ENCODE measurements at places on chromosomes 3 and 15.

GRCh38 chr3:45546716-45547701 is 47.5 kb upstream of the LIMD1 start:
- DNase-seq, result no peak

DNA sequence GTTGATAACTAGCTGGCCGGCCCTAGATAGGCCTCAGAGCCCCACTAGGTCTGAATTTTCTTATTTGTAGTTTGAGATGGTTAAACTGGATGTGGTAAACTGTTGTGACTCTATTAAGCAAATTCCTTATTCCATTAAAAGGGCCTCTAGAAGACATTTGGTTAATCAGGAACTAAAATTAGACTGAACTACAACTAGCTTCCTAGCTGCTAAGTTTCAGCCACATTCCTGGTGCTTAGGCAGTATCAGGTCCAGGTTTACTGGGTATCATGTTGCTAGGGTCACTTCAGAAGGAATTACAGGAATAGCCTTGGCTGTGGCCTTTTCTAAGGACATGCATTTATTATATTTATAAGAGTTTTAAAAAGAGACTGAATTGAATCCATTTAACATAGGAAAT is 136.3 kb downstream of the PLD1 start:
- DNase-seq, result peak; percentile 13

DNA sequence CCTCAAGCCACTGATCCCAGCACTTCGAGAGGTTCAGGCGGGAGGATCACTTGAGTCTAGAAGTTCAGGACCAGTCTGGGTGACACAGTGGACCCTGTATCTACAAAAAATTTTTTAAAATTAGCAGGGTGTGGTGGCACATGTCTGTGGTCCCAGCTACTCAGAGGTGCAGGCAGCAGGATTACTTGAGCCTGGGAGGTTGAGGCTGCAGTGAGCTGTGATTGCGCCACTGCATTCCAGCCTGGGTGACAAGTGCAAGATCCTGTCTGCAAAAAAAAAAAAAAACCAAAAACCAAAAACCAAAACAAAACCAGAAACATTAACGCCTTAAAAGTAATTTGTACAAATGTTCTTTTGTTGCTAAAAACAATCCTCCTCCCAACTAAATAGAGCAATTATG is 27.9 kb upstream of the SLC12A8 start:
- no peak for DNase-seq

DNA sequence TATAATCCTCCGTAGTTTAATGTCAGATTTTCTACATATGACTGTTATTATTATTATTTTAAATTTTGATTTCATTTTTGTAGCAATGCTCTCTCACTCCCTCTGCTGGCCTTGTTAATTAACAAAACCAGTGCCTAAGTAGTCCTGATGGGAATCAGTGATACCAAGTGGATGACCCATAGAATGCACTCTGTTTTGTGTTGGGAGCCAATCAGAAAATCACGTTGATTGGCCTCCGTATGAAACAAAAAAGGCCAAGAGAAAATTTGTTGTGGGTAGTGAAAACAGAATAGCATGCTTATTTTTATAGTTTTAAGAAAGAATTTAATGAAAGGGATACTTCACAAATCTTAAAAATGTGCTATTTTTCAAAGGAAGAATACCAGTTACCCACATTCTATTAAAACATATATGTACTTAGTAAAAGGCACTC is 34.4 kb upstream of the MEIS2 start:
- DNase-seq, result no peak

All from left renal cortex interstitium (tissue), 4 donors.